Smooth muscle cell of the pulmonary artery (primary cell): ENCODE measurements at places on chromosomes 2 and 18. TPM values are rescaled to one million over a fixed set of nuclear protein-coding genes. Genes with fewer than 3 reads are reported as not detected.

Gene RAB6D
- total RNA-seq = not detected in 2 replicates

Gene REEP1
- 0.07 and 0.33 TPM in 2 replicates for total RNA-seq

Gene TMEFF2
- total RNA-seq = 1.6 and 3.3 TPM in 2 replicates

Gene CXCR4
- 0.85 and 2.0 TPM in 2 replicates for total RNA-seq

Gene ANKRD30BL
- total RNA-seq = not detected in 2 replicates

Gene IL36RN
- not detected in 2 replicates for total RNA-seq

Gene CRYGC
- not detected in 2 replicates for total RNA-seq
